ENCODE measurements at places on chromosomes 5 and 9.

DNA sequence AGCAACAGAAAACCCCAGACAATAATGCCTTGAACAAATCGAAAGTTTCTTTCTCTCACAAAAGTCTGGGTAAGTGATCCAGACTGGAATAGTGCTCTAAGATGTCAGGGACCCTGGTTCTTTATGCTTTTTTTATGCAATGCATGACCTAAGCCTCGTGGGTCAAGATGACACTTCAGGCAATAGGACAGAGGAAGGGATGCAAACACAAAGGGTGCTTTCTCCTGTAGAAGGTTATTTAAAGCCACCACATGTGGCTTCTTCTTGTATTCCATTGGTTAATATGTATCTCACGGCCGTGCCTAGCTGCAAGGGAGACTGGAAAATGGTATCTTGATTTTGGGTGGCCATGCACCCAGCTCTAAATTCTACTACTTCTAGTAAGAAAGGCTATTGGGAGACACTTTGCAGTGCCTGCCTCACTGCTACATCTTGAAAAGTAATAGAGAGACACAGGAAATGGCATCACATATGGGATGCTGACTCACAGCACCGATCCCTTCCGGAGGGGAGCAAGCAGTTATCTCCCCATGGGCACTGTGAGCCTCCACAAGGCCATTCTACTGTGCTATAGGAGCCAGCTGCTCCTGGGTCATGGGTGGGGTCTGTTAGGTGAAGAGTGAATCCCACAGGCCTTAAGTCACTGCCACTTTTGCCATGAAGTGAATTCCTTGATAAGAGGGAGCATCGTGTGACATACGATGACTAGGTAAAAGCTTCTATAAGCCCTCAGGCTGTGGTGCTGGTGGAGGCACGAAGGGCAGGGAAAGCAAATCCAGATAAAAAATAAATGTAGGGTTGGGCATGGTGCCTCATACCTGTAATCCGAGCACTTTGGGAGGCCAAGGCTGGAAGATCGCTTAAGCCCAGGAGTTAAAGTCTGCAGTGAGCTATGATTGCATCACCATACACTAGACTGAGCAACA, 32.5 kb upstream of the RAB14 start:
- no peaks in the 10 kb centered on the region for H3K27me3 ChIP-seq
- no peak overlapping the region for H3K4me3 ChIP-seq
- H3K27ac ChIP-seq, result no peak overlapping the region
- DNase-seq, result no peak

DNA sequence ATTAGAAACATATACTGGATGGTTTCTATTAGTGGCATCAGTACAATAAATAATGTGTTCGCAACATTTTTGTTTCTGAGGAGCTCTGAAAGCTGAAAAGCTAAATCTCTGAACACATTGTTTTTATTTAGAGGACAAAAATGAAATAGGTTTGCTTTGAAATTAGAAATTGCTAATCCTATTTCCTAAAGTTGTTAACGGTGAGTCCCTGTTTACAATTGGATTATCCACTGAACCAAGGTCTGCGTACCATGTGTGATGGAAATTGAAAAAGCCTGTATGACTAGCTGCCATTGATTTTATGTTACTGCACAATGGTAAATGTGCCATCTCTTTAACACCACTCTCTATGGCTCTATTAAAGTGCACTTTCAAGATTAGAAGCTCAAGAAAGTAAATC, 297.7 kb upstream of the NUDT12 start:
- no peaks in the 10 kb centered on the region for H3K36me3 ChIP-seq
- no peak for DNase-seq
- no peaks in the 10 kb centered on the region for H3K27me3 ChIP-seq
- H3K27ac ChIP-seq, result no peak overlapping the region
- no peak overlapping the region for H3K4me3 ChIP-seq
- H3K4me1 ChIP-seq, result no peaks in the 10 kb centered on the region

DNA sequence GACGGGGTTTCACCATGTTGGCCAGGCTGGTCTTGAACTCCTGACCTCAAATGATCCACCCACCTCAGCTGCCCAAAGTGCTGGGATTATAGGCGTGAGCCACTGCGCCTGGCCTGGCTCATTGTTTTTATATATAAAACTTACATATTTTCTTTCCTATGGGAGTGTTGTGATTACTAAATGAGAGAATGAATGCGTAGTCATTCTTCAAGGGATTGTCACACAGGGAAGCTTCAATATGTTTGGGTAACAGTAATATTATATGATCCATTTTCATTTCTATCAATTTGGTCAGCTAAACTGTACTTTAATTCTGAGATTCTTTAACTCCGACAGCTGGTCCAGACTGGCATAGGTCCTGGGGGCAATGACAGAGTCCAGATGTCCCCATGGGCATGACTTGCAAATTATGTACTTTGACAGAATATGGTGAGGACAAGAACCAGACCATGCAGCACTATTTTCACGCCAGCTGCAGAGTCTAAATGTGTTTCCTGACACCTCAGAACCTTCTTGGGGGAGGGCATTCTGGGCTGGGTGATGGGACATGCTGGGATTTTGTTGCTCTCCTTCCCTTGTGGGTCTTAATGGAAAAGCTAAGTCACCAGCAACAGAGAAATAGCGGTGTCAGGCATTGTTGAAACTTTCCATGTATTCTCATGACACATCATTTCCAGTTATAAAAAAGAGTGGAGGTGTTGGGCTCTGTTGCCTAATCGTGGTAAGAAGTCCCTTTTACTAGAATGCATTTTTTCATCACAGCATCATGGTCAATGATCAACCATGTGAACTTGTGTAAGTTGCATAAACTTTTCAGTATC, 40.9 kb upstream of the TNC start:
- H3K27ac ChIP-seq, result no peak overlapping the region
- H3K36me3 ChIP-seq, result no peaks in the 10 kb centered on the region
- peaks cover 4% of the 10 kb centered on the region for H3K27me3 ChIP-seq
- H3K4me3 ChIP-seq, result no peak overlapping the region

GRCh38 chr5:42791151-42791550, 20.5 kb downstream of the SELENOP start:
- no peaks in the 10 kb centered on the region for H3K27me3 ChIP-seq
- no peak overlapping the region for H3K27ac ChIP-seq
- no peak overlapping the region for H3K4me3 ChIP-seq
- DNase-seq, result no peak
- H3K4me1 ChIP-seq, result no peaks in the 10 kb centered on the region
- H3K36me3 ChIP-seq, result peaks cover 13% of the 10 kb centered on the region

DNA sequence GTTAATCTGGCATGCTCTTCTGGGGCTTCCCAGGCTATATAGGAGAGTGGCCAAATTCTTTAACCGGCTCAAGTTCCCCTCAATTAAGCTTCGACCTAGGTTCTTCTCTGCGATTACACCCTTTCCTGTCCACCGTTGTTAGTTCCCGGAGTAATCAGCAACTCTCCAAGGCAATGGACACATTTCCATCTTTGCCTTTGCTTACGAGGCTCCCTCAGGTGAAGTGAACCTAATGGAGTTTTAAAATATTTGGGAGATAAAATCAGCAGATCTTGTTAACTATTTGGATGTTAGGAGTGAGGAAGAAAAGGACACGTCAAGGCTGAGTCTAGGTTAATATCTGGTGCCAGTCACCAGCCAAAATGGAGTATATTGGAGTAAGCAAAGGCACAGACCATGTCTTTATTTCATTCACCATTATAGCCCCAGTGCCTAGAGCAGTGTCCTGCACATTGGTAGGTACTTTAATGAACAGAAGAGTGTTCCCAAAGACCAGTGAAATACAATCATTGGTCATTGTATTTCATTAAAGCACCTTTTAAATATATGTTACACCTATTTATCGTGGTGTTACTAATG, 515 bp downstream of the UTP15 start:
- DNase-seq, result no peak
- H3K27ac ChIP-seq, result peak overlapping the region; percentile 99
- peaks cover 23% of the 10 kb centered on the region for H3K36me3 ChIP-seq
- H3K4me1 ChIP-seq, result peaks cover 35% of the 10 kb centered on the region

DNA sequence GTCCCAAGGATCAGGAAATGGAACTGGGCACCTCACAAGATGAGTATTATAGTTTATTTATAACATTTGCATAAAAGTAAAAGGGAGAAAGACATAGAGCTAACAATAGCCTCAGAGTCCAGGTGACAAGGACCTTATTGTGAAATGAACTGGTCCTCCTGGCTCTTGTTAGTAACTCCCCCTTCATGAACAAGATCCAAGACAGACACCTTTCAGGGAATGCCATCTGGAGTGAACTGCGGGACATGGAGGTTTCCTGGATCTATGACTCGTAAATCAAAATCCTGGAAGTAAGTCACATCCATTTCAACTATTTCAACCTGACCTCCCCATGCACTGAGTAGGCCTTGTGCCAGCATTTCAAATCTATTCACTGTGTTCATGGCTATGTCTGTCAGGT, 129.5 kb upstream of the GAS1 start:
- no peaks in the 10 kb centered on the region for H3K4me1 ChIP-seq
- no peak overlapping the region for H3K27ac ChIP-seq
- H3K36me3 ChIP-seq, result no peaks in the 10 kb centered on the region
- no peaks in the 10 kb centered on the region for H3K27me3 ChIP-seq
- DNase-seq, result no peak

GRCh38 chr5:93078082-93079038, 502.7 kb downstream of the NR2F1-AS1 start:
- no peaks in the 10 kb centered on the region for H3K27me3 ChIP-seq
- no peaks in the 10 kb centered on the region for H3K36me3 ChIP-seq
- no peak for DNase-seq
- no peak overlapping the region for H3K27ac ChIP-seq
- no peaks in the 10 kb centered on the region for H3K4me1 ChIP-seq

DNA sequence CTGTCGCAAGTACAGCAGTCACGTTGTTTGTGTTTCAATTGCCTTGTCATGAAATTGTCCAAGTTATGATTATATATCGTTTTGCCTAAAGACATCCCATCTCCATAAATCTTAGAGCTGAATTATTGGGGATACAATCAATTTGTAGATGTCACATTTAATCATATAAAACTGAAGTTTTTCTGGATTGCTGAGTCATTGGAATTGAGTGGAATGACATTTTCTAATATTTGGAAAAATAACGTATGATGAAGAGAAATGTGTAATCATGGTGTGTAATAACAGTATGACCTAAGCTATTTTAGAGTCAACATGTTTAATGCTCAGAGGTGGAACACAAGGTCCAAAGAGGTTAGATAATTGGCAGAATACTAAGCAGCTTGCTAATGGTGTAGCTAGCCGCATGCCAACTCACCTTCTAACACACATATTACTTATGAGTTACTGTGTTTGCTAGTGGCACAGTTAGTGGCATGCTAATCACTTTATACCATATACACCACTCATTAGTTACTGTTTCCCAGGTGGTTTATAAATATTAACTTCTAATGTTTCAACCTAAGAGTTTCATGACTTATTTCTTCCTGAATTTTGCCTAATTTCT, 473.1 kb upstream of the GRAMD2B start:
- DNase-seq, result no peak
- H3K4me3 ChIP-seq, result no peak overlapping the region
- H3K4me1 ChIP-seq, result no peaks in the 10 kb centered on the region
- H3K27ac ChIP-seq, result no peak overlapping the region
- H3K27me3 ChIP-seq, result no peaks in the 10 kb centered on the region
- H3K36me3 ChIP-seq, result no peaks in the 10 kb centered on the region

GRCh38 chr9:135743546-135744332, 41.8 kb downstream of the KCNT1 start:
- H3K36me3 ChIP-seq, result no peaks in the 10 kb centered on the region
- no peaks in the 10 kb centered on the region for H3K27me3 ChIP-seq
- no peaks in the 10 kb centered on the region for H3K4me1 ChIP-seq

DNA sequence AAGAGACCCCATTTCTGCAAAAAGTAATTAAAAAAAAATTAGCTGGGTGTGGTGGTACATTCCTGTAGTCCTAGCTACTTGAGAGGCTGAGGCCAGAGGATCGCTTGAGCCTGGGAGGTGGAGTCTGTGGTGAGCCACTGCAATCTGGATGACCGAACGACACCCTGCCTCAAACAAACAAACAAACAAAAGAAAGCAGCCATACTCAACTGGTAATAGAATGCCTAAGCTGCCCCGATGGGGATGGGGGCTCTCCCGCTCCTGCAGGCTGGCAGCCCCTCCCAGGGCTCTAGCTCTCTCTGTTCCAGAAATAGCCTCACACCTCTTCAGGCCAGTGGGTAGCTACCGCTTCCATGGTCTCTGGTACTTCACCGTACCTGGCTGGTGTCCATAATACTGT, 241.8 kb downstream of the FANCC start:
- no peaks in the 10 kb centered on the region for H3K27me3 ChIP-seq
- DNase-seq, result no peak
- H3K27ac ChIP-seq, result no peak overlapping the region
- H3K36me3 ChIP-seq, result no peaks in the 10 kb centered on the region
- no peaks in the 10 kb centered on the region for H3K4me1 ChIP-seq

DNA sequence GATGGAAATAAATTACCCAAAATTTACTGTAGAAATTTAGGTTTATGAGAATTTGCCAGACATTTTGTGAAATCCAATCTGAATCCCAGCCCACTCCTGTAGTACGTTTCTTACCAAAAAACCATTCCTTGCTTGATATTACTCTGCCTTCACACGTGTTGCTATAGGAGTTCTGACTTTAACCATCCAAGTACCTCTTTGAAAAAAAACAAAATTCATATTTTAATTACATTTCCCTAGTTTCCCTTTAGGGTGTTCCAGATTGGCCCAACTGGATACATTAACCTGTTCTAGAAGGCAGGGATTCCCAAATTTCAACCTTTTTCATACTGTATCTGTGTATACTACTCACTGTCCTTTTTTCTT, 1.4 kb upstream of the PJA2 start:
- peaks cover 25% of the 10 kb centered on the region for H3K4me1 ChIP-seq
- H3K27ac ChIP-seq, result peak overlapping the region; percentile 100
- peaks cover 22% of the 10 kb centered on the region for H3K36me3 ChIP-seq
- H3K27me3 ChIP-seq, result no peaks in the 10 kb centered on the region

- H3K27ac ChIP-seq, result no peak overlapping the region
- no peaks in the 10 kb centered on the region for H3K36me3 ChIP-seq
- no peak overlapping the region for H3K4me3 ChIP-seq
- peaks cover 12% of the 10 kb centered on the region for H3K27me3 ChIP-seq
- DNase-seq, result no peak
- H3K4me1 ChIP-seq, result no peaks in the 10 kb centered on the region
Measured at GRCh38 chr9:91549177-91549576, 125.5 kb upstream of the NFIL3 start.

- no peaks in the 10 kb centered on the region for H3K4me1 ChIP-seq
- H3K36me3 ChIP-seq, result no peaks in the 10 kb centered on the region
- H3K27ac ChIP-seq, result no peak overlapping the region
- H3K4me3 ChIP-seq, result no peak overlapping the region
- H3K27me3 ChIP-seq, result no peaks in the 10 kb centered on the region
Measured at GRCh38 chr9:2523591-2523990, 98.0 kb upstream of the VLDLR start.

DNA sequence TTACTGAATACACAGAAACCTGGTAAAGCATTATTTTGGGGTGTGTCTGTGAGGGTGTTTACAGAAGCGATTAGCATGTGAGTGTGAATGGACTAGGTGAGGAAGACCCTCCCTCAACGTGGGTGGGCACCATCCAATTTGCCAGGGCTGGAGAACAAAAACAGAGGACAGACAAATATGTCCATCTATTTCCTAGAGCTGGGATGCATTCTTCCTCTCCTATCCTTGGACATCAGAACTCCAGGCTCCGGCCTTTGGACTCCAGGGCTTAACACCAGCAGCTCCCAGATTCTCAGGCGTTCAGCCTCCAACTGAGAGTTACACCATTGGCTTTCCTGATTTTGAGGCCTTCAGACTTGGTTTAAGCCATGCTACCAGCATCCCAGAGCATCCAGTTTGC, 65.8 kb upstream of the CHD1 start:
- H3K27ac ChIP-seq, result no peak overlapping the region
- H3K27me3 ChIP-seq, result no peaks in the 10 kb centered on the region
- no peak overlapping the region for H3K4me3 ChIP-seq
- DNase-seq, result no peak
- no peaks in the 10 kb centered on the region for H3K36me3 ChIP-seq
- H3K4me1 ChIP-seq, result peaks cover 5% of the 10 kb centered on the region
